ENCODE measurements at places on chromosomes 4 and X.
A peak's percentile ranks its signal among the peaks of the same experiment; 100 is the strongest.

DNA sequence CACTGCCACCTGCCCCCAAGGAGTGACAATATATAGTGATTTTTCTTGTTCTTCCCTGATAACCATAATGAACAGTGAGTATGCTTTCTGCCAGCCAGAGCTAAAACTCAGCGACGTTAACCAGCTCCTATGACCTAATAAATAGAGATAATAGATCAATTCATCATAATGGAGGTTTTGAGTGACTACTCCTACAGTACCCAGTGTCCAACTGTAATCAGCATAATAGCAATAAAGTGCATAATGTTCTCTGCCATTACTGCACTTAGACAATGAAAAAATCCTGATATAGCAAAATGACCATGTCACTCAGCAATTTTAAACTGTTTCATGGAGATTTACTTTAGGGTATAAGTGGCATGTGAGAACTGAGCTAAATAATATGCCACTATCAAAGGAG, 20.7 kb upstream of the TXLNG start:
- DNase-seq, result no peak

DNA sequence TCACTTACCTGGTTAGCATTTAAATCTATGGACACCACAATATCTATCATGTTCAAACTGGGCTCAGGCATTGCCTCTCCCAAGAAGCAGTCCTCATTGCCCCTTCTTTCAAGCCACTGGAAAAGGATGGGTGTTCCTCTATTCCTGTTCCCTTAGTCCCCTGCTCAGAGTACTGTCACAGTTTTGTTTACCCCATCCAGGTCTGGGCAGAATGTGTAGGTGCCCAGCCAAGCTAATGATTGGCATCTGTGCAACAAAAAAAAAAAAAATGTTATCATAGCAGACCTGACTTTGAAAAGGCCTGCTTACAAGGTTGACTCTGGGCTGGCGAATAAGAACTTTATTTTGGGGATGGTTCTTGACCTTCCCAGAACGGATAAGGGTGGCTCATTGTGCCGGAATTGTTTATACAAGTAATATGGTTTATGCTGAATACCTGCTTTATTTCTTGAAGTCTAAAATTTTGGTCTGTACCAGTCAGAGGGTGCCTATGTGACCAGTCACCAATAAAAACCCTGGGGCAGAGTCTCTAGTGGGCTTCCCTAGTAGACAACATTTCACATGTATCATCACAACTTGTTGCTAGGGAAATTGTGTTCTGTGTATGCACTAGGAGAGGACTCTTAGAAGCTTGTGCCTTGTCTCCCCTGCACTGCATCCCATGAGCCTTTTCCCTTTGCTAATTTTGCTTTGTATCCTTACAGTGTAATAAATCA, 47.9 kb downstream of the JADE3 start:
- no peak for DNase-seq

GRCh38 chr4:186297013-186297645, 31.1 kb downstream of the F11 start:
- peak; percentile 58 for DNase-seq

- no peak for DNase-seq
Measured at GRCh38 chrX:20373063-20373462, 106.4 kb upstream of the RPS6KA3 start.

DNA sequence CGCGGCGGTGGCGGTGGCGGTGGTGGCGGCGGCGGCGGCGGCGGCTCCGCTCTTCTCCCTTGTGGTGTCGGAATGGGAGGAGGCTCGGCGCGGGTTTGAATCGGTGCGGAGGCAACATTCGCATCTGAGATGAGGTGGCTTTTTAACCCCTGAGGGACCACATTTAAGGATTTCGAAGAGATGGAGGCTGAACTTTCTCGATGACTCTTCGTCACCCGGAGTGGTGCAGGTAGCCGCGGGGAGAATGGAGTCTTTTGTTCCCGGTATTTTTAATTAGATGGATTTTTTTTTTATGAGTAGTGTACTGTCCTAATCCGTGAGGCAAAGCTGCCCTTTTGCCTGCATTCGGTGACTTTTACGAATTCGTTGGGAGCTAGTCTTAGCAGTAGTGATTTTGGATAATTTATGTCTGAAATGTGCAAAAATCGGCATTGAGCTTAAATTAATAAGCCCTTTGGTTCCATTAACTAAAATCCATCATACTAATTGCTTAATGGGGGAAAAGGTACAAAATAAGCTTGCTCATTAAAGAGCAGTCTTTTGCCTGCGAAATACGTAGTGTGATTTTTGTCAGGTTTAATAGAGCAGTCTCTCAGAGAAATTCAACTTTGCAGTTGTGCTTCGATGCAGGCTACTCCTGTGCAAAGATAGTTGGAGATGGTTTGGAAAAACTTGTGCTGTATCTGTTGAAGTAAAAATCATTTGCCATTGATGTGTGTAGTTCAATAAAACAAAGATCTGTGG, 206.2 kb downstream of the TENM3 start:
- DNase-seq, result no peak

- no peak for DNase-seq
Measured at GRCh38 chrX:153521034-153521433, 3.6 kb downstream of the ATP2B3 start.

- no peak for DNase-seq
Measured at GRCh38 chr4:170949084-170949483, 859.3 kb upstream of the AADAT start.

DNA sequence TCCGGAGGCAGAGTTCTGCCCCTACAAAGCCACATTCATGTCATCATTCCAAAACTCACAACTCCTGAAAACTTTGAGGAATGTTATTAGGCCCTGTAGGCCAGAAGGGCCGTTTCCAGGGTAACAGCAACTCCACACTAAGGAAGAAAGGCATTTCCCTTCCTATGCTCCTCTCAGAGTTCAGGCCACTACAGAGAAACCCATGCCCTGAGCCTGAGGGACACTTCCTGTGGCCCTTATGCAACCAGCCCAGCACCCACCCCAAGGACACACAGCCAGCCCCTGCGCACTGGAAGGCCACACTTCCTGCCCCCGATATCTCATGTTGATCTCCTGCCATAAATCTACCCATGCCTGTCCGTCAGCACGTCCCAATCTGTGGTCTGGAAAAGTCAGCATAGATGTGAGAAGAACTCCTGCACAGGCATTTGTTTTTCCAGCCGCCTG, 289.3 kb downstream of the BCOR start:
- peak; percentile 89 for DNase-seq

DNA sequence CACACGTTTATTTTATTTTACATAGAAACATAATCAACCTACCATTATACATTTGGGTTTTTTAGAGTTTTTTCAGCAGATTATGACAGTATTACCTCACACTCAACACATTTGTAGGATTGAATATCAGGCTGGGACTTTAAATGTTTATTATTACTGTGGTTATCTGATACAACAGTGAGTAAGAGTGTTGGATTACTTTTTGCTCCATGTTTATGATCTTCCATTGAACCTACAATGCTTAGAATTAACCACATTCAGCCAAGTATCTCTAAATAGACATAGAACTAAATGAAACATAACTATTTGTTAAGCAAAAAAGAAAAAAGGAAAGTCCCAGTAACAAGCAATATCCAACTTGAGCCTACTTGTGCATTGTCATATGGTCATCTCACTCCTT, 607.4 kb upstream of the PITX2 start:
- DNase-seq, result peak; percentile 56

DNA sequence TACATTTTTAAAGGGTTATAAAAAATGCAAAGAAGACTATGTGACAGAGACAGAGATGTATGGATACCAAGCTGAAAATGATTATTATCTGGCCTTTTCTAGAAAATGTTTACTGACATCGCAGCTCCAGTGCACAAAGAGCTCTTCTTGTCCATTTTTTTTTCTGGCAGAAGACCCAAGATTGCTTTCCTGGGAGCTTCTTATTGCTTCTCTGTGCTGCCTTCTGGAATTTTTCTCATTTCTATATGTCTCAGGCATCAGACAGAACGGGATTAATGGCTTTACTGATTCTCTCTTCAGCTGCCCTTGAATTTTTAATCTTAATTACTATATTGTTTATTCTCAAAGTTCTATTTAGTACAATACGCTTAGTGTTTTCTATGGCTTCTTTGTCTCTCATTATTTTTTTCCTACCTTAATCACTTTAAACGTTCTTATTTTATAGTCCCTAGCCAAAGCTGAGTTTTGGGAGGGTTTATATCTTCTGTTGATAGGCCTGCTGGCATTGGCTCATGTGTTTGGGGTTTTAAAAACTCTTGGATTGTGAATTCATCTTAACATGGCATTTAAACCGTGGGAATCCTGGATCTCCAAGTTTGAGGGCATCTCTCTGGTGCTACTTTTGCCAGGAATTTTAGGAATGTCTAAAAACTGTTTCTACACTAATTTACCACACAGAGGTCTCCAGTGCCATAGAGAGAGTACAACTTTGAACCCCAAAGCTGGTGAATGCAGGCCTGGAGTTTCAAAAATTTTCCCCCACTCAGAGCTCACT, 138.9 kb upstream of the LNX1 start:
- no peak for DNase-seq

DNA sequence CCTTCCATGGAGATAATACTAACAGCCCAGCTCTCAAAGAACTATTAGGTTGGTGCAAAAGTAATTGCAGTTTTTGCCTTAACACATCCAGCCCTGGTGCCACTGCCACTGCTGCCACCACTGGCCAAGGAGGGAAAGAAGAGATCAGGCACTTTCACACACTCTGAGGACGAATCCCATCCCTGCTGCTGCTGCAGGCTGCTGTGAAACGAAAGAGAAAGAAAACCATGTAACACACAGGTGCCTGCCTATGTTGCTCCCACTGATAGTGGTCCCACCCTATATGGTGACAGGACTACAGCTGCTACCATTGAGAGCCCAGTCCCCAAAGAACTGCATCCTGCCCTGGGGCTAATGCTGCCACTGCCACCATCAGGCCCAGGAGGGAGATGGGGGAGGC, 35.1 kb downstream of the TMLHE start:
- DNase-seq, result no peak

- no peak for DNase-seq
Measured at GRCh38 chr4:61714387-61714911, 514.3 kb downstream of the ADGRL3 start.

DNA sequence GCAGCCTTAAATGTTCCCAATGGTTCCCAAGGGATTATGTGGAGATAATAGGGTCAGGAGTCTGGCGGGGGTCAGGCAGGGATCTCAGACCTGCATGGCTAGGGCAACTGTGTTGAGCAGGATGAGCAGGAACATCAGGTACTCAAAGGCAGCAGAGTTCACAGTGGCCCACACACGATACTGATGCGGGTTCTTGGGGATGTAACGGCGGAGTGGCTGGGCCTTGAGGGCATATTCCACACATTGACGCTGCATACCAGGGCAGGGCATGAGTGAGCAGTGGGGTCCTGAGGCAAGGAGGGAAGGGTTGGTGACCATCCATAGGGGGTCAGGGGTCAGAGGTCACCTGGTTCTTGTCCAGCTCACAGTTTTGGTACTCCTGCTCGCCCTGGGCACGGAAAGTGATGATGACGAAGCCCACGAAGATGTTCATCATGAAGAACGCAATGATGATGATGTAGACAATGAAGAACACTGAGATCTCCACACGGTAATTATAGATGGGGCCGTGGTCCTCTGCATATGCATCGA, 15.1 kb upstream of the SYP start:
- no peak for DNase-seq

All from fibroblast of skin of right quadriceps (primary cell).